ENCODE measurements at places on chromosomes 11 and 22.

GRCh38 chr11:83097429-83098075 is 25.9 kb upstream of the RAB30 start:
- DNase-seq: no peak

DNA sequence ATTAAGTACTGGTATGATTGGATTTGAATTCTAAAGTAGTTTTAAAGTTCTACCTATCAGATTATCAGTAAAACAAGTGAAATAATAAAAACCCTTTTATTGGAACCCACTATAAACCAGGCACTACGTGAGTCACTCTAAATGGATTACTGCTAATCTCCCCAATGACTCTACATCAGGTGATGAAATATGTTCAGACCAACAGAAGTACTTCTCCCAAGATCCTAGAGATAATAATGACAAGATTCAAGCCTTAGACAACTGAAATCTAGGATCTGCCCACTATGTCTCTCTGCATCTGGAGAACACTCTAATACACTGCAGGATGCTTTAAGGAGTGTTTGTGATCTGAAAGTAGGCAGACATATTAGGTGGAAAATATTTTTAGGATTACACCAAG is 652.1 kb upstream of the CHORDC1 start:
- no peak for DNase-seq

DNA sequence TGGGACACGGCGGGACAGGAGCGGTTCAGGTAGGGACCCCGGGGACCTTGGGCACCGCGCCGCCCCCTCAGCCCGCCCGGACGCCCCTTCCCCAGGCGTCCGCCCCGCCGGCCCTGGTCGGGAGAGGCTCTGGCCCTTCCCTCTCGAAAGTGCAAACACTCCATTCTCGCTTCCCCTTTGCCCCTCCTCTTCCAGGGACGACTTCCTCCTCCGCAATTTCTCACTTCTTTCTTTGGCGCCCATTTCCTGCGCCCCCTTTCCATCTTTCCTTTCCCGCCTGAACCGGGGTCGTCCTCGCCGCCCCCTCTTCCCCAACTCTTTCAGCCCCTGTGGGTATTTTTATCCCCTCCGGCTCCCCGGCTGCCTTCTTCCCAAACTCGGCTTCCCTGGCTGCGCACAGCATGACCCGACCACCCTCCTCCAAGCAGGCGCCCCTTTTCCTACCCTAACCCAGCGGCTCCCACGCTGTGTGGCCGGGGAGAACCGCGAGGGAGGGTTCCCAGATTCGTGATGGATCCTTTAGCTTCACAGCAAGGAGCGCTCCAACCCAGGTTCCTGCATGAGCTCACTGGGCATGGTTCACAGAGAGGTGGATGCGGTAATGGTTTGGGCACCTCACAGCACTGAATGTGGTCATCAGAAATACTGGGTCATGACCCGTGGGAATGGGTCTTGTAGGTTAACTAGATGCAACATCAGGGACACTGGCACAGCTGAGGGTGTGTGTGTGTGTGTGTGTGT is 689 bp downstream of the RAB39A start:
- DNase-seq: no peak

DNA sequence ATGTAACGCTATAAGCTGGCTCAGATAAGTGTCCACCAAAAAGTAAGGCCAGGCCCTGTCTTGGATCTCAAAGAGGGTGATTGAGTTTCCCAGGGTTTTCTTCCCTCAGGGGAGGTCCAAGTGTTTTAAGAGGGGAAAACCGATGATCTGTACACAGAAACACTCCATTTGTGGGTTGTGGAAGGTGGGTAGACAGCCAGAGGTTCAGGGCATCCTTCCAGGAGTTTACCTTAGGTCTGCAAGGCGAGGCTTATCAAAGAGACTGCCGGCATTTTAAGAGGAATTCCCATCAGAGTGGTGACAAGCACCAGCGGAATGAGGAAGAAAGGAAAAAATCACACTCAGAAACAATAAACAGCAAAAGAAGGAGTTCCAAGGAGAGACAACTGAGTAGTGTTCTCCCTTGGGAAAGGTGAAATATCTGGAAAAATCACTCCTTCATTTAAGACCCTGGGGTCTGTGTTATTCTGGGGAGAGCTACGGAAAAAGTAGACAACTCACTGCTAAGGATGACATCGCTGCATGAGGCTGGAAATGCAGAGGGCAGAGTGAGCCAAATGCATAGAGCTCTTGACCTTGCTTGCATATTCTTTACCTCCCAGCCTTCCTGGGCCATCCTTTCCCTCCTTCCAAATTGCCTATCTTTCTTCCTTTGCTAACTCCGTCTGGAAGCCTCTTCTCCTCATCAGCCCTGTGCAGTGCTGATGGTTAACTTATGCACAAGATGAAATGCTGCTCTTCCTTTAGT is 22.1 kb upstream of the MMP7 start:
- no peak for DNase-seq

- DNase-seq: no peak
These were observed 63.3 kb downstream of the KCNQ1 start for GRCh38 chr11:2507945-2508749.

DNA sequence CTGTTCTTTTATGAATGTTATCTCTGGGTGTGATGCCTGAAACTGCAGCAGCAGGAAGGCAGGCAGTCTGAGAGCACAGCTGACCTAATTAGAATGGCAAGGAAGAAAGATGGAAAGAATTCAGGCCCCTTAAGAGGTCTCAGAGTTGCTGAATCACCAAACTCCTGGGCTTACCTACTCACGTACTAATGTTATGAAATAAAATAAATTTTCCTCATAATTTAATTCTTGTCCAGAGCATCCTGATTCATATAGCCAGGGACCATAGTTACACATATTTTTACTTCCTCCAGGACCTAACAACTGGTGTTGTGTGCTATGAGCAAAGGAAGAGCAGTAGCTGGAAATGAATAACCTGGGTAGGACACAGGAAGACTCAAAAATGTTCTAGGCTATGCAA is 41.9 kb downstream of the SNX19 start:
- no peak for DNase-seq

- DNase-seq: no peak
These were observed 48.5 kb upstream of the SOX6 start for GRCh38 chr11:16404781-16405285.

- DNase-seq: no peak
These were observed 29.9 kb downstream of the SYN3 start for GRCh38 chr22:33028234-33028633.

DNA sequence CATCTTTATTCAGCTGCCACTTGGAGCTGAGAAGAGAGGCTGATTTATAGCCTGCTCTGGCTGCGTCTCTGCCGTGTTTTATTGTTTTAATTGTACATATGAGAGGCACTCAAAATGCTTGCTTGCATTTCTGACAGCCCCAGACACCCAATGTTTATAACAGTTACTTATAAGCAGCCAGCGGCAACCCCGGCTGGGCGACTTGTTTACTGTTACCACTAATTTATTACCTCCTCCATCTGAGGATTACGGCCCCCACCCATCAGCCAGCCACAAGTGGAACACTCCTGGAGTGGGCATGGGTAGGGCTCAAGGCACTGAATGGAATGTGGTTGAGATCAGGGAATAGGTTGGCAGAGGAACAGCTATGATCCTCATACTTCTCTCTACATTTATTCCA is 61.2 kb downstream of the CLPB start:
- DNase-seq: no peak

- DNase-seq: no peak
These were observed 5.3 kb downstream of the CFL1 start for GRCh38 chr11:65852508-65853245.
